ENCODE measurements at places on chromosomes 6 and 20.

DNA sequence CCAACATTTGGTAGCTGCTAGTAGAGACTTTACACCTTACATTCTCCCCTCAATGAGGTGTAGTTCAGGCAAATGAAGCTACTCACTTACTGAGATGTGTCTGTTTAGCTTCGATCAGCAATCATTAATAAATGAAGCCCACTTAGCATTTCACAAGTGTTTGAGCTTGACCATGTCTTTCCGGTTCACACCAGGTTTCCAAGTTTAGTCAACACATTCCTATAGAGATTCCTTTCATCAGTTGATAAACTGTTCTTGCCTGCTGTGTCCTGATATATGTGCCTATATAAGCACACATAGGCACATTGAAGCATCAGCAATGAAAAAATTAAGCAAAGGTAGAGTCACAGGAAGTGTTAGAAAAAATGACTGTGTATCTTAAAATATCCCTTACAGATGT lies 150.0 kb downstream of the BTBD3 start:
- no peak for DNase-seq

GRCh38 chr20:62230696-62231095 lies 7.6 kb upstream of the OSBPL2 start:
- DNase-seq = no peak

DNA sequence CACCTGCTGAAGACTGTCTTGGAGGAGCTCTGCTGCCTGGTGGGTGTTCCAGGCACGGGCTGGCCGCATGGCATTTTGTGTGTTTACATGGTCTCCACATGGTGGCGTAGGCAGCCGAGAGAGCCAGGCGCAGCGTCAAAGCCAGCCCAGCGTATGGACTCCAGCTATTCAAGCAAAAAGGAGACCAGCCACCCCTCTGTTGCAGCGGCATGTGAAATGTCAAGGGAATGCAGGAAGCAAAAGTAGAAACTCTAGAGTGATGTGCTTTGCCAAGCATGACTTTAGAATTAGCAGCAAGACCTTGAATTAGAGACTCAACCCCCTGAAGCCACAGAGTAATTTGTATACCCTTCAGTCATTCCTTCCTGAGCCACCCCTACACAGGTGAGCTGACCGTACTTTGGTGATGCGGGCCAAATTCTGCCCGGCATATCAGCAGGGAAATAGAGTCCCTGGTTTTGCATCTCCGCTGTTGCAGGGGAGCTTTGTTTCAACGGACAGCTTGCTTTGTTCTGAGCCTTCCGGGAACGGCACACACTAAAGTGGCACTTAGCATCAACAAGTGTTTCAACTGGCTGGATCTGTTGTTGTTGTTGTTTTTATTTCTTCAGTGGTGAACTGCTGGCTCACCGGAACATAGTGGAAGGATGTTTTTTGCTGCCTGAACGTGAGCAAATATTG lies 48.5 kb downstream of the FNDC1 start:
- peak; percentile 35 for DNase-seq

DNA sequence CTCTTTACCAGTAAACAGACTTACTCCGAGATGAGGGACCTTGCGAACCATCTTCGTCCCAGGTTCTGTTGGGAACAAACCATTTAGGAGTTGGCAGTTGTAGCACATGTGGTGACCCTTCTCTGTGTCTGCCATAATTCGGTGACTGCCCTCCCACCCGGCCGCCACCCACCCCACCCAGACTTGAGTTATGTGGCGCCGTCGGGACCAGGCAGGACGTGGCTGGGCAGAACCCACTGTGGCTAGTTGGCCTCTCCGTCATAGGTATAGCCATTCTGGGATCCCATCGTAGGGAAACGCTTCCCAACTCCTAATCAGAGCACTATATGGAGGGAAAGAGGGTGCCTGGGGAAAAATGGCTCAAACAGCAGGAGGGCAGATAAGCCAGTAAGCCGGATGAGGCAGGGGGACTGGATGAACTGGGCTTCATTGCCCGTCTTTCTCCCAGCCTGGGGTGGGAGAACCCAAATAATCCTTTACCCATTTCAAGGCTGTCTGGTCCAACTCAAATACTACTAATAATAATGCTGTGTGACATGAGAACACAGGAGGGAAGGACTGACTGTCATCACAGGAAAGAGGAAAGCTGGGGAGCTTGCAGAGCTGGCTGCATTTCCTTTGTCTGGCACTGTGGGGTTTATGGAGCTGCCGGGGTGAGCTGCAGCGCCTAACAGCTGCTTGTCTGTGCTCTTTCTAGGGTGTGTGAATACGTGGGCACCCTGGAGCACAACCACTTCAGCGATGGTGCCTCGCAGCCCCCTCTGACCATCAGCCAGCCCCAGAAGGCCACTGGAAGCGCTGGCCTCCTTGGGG lies 73.0 kb upstream of the PBOV1 start:
- no peak for DNase-seq

DNA sequence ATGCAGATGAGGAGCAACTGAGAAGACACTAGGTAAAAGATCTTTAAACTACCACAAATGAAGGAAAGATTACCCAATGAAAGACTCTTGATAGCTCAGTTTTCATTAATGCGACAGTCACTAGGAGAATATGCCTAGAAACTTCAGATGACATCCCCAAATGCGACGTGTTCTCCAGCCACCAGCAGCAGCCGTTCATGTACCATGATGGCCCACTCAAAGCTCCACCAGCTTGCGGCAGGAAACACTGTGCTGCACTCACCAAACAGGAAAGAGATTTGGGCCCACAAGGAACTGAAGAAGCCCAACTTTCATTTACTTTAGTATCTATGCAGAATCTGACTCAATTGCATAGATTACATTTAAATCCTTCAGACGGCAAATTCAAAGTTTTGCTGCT lies 7.5 kb downstream of the DIDO1 start:
- no peak for DNase-seq

DNA sequence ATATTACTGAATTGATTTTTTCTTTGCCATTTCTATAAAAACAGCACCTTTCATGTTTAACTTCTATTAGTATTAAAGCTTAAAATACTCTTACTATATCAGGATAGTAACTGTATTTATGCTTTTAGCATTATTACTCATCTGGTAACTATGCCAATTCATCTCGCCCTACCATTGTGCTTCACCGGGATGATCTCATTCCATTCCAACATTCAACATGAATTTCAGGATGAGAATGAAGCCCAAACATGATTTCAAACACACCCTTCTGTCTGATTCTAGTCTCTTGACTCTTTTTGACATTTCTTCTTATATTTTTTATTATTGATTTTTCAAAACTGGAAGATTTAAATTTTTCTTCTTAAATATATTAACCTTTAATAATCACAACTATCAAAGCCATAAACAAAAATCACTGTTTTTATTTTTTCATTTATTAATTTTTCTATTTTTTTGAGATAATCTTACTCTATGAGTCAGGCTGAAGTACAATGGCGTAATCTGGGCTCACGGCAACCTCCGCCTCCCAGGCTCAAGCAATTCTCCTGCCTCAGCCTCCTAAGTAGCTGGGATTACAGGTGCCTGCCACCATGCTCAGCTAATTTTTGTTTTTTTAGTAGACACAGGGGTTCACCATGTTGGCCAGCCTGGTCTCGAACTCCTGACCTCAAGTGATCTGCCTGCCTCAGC lies 46.7 kb downstream of the GJA1 start:
- DNase-seq = no peak

- DNase-seq = no peak
Observed at GRCh38 chr20:13493143-13493542, 145.6 kb downstream of the TASP1 start.

DNA sequence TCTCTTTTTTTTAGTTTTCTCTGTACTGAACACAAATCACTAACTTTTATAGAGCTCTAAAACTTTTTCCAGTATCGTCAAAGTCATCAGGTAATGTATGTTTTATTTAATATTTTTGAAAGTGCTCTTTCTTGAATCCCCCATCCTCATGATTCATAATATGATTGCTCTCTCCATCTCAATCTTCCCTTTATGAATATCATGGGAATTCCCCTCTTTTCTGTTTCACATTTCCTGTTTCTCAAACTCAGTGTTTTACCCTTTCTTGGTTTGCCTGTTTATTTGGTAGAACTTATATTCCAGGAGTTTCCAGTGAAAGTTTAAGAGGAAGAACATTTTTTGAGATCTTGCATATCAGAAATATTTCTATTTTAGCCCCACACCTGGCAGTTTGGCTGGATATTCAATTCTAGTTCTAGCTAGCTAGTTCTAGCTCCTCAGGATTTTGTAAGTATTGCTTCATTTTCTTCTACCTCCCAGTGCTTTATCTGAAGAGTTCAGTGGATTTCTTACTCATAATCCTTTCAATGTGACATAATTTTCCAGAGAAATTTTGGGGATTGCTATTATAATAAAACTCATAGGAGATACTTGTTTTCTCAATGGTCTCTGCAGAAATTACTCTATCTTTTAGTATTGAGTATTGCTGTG lies 6.1 kb upstream of the C6orf58 start:
- DNase-seq = no peak
